ENCODE measurements at places on chromosomes 3 and 15.

DNA sequence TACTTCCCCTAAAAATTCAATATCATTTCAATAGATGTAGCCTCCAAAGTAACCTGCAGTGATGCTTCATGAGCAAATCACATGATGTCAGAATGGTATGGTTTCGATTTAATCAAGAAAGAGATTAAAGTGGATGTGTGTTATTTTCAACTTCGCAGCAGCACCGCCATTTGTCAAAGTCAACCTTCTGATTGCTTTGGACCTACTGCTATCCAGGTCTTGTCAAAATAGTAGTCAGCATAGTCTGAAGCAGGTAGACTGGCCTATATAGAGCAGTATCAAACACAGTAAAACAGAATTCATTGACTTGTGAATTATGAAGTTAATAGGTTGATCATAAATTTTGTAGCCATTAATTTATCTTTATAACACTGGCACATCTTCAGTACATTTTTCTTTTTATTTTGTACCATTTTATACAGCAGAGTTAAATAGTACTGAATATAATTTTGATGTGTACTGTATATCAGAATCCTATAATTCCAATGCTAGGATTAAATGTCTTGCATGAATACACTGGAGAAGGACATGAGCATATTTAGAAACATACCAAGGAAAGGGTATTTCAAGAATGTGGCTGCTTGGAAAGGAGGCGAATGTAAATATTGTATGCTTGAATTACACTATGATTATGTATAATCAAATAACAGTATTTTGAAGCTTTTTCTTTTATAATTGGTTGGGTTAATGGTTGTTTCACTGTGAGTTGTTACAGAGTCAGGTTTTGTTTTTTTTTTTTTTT, 79.6 kb downstream of the CDIN1 start:
- DNase-seq = no peak

DNA sequence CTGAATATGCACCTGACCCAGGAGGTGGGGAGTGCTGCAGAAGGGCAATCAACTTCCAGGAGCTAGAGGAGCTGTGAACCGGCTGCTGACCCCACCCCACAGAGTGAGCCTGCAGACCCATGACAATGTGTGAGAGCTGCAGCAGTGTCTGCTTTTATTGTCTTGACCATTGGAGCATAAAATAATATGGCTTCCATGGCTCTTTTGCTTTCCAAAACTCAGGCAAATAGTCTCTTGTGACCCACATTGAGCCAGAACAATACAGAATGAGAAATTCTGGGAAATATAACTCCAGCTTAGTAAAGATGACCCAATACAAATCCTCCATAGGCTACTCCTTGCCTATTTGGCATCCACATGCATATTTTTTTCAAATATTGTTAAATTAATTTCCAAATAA, 309.6 kb downstream of the PYDC2 start:
- no peak for DNase-seq

GRCh38 chr3:63067999-63068645, 192.9 kb upstream of the CADPS start:
- no peak for DNase-seq

GRCh38 chr3:172707967-172708366, 2.9 kb downstream of the NCEH1 start:
- no peak for DNase-seq

DNA sequence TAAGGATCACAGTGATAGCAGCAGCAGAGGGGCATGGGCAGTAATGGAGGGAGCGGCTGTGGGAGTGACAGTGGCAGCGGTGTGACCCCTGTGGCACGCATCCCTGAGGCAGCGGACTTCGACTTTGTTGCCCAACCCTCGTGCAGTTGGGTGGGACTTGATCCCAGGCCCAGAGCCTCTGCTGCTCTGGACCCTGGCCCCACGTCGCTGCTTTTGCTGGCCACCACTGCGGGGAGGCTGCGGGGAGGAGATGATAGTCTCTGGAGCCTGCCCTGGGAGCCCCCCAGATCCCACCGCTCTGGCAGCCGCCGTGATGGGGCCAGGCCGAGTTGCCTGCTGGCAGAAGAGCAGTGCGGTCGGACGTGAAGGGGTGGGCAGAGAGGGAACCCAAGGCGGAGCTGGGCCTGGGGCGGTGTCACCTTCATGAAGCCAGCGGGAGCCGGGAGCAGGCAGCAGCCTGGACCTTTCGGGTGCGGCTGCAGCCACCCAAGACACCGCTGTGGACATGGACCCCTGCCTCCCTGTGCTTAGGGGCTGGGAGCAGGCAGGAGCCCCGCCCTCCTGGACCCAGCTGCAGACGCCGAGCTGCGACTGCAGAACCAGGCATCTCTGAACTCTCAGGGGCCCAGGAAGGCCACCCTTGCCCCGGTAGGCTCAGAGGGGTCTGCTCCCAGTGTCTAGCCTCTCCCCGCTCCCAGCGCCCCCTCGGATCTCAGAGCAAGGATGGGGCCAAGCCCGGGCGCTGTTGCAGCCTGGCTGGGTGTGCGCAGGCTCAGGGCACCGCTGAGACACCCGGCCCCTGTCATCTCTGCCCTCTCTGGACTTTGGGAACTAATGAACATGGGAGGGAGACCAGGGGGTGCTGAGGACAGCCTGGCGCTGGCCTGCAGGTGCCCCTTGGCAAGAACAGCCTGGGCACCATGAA, 38.3 kb downstream of the COMMD2 start:
- DNase-seq = no peak

GRCh38 chr15:33440900-33441299, 130.1 kb downstream of the RYR3 start:
- no peak for DNase-seq

GRCh38 chr3:51530485-51530884, 8.0 kb upstream of the RAD54L2 start:
- DNase-seq = no peak

DNA sequence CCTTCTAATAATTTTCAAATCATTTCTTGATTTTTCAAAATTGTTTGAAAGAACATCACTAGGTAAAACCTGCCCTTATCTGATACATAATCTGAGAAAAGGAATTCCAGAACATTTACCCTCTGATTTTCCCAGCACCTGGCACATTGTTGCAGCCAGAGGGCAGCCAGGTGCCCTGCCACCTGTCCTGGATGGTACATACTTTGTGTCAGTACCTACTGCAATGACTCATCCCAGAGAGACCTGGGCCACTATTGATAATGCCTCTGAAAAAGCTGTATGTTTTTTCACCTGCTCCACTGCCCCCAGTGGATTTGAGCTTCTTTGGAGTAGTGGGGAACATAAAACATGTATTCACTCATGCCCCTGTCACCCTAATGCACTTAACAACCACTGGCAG, 648.9 kb upstream of the GBE1 start:
- no peak for DNase-seq

All from CD4-positive, alpha-beta T cell treated with Interleukin-17A for 4 hours (primary cell).